Activated T-cell treated with anti-CD3 and anti-CD28 coated beads for 1 hour (primary cell): ENCODE measurements at places on chromosomes 6 and 20.

DNA sequence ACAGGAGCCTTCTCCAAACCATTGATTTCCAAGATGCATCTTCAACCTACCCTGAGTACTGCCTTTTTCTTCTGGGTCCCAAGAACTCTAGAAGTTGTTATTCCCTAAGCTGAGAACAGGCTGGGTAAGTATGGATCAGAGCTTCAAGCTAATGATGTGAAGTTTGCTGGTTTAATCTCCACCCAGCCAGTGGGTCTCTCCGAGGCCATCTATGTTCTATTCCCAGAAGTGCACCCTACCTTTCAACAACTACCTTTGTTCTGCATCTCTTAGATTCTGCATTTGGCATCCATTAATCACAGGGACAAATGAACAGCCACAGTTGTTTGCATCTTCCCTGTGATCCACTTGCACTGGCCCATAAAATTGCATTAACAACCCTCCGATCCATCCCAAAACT is 246.2 kb downstream of the HIVEP2 start:
- no peak for DNase-seq

GRCh38 chr6:17673543-17674254 is 33.0 kb downstream of the NUP153 start:
- DNase-seq, result no peak

GRCh38 chr6:20115246-20115980 is 96.9 kb downstream of the MBOAT1 start:
- no peak for DNase-seq

- no peak for DNase-seq
Measured at GRCh38 chr6:45592991-45593390, 215.3 kb upstream of the SUPT3H start.

- DNase-seq, result no peak
Measured at GRCh38 chr20:10696650-10697049, 22.9 kb upstream of the JAG1 start.

- no peak for DNase-seq
Measured at GRCh38 chr6:39295611-39296011, 18.6 kb downstream of the KCNK17 start.

DNA sequence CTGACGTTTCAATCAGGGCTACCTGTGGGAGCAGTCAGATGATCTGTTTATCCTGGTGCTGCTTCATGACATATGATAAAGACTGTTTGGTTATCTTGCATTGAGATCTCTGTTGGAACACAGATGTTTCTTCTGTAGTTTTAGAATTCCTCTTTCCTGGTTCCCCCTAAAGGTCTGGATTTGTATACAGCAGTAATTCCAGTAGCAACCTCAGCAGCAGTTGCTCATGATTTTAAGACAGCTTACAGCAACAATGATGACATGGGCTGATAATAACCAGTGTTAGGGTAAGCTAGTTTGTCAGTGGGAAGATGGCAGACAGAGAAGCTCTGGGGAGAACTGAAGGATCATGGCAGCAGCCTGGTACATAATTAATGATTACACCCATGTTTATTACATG is 439.4 kb downstream of the PHF3 start:
- no peak for DNase-seq

- DNase-seq, result no peak
Measured at GRCh38 chr6:23989885-23990533, 136.0 kb upstream of the NRSN1 start.

DNA sequence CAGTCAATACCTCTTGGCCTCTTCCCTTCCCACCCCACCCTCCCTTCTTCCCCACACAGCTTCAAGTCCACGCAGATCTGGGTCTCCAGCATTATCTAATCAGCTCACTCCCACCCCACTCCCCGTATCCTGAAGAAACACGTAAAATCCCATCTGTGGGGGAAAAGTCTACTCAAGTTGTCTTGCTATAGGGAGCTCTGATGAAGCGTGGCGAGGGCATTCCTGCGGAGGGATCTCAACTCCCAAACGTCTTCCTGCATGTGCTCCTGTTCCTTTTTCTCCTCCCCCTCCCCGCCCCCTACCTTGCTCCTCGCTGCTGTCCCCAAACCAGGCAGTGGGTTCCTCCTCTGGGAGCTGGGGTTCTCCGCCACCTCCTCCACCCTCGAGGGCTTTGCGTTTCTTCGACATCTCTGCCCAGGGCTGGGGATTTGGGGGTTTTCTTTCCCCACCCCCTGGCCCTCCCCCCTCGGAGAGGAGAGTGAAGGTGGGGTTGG is 181.8 kb downstream of the TBXT start:
- DNase-seq, result no peak
